ENCODE measurements at places on chromosomes 6 and 20.

DNA sequence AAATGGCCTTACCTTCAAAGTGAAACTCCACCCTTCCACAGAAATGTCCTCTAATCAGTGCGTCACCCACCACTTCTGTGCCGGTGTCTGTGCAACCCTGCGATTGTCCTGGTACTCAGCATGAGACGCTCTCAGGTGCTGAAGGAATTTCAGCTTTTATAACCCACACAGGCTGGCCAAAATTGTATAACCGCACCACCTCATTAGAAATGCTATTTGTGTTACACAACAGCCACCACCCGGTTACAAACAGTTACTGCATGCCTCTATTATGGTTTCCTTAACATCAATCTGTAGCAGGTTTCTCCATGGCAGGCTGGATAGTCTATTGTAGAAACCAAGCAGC lies 51.5 kb downstream of the SLC23A2 start:
- peak; percentile 71 for DNase-seq

DNA sequence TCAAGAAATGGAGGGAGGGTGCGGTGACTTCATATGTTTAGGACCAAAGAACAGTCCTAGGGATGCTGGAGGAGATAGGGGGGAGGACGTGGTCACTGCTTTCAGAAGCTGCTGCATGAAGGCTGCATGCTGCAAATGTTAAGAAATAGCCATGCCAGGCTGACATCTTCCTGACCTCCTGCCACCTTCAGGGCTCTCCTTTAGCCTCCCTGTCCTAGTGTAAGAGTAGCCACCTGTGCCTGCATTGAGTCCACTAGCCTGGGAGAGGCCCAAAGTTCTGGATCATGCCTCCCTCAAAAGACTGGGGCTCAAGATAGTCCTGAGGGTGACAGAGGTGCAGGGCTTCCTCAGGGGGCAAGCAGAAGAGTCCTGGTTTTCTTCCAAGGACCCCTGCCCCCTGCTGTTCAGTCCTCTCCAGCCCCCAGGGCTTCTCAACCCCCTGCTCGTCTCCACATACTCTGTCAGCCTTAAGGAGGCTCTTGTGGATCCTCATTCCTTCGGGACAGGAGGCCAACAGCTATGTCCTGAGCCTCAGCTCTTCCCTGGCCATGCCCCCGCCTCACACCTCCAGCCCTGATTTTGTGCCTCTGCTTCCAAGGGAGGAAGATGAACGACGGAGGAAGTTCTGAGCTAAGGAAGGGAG lies 96.3 kb downstream of the MRPL14 start:
- DNase-seq, result no peak

DNA sequence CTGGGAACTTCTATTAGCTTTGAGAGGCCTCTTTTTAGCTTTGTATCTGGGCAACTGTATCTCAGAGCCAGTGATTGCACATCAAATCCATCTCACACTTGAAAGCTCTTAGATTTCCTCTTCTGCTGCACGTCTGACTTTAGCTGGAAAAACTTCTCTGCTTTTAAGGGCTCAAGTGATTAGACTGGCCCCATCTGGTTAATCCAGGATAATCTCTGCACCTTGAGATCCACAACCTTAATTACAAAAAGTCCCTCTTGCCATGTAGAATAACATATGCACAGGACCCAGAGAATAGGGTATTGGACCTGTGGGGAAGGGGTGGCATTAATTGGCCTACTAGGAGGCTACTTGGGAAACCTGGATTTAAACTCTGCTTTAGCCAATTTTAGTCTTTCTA lies 24.2 kb downstream of the KLHL31 start:
- DNase-seq, result no peak

GRCh38 chr6:63904650-63905248 lies 269.1 kb downstream of the PHF3 start:
- DNase-seq, result no peak

GRCh38 chr20:47546184-47547033 lies 44.7 kb downstream of the NCOA3 start:
- no peak for DNase-seq

GRCh38 chr6:133892813-133893691 lies 4.1 kb downstream of the TCF21 start:
- no peak for DNase-seq

GRCh38 chr6:125944896-125945295 lies 11.7 kb upstream of the HINT3 start:
- no peak for DNase-seq

GRCh38 chr20:17834804-17835203 lies 133.8 kb downstream of the SNX5 start:
- DNase-seq, result no peak

GRCh38 chr20:37365760-37366638 lies 20.1 kb downstream of the SRC start:
- DNase-seq, result peak; percentile 89

- DNase-seq, result no peak
These were observed 85.0 kb upstream of the PMEPA1 start for GRCh38 chr20:57794600-57795341.

GRCh38 chr6:79782792-79783580 lies 151.9 kb downstream of the SH3BGRL2 start:
- DNase-seq, result peak; percentile 11

- peak; percentile 64 for DNase-seq
These were observed 19.8 kb upstream of the SIM1 start for GRCh38 chr6:100484474-100484873.

DNA sequence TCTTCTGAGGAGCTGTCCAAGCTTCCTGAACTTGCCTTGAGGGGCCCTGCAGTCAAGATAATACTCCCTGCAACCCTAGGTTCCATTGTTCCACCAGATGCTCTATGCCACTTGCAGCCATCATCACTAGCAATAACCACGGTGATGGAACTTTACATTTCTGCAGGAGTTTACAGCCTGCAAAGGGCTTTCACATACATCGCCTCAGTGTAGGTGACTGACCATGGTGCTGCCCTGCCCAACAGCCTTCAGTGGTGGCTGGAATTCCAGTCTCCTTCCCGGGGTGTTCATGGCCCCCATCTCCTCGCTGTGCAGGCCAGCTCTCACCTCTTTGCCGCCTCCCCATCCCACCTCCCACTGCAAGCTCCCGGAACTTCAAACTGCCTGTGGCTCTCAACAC lies 225.5 kb upstream of the ECI2 start:
- DNase-seq, result no peak

- DNase-seq, result no peak
These were observed 47.5 kb downstream of the DTD1 start for GRCh38 chr20:18635380-18635779.

- no peak for DNase-seq
These were observed 9.9 kb upstream of the UST start for GRCh38 chr6:148736774-148737412.

- no peak for DNase-seq
These were observed 48.8 kb upstream of the FBXO30 start for GRCh38 chr6:145863366-145863765.

DNA sequence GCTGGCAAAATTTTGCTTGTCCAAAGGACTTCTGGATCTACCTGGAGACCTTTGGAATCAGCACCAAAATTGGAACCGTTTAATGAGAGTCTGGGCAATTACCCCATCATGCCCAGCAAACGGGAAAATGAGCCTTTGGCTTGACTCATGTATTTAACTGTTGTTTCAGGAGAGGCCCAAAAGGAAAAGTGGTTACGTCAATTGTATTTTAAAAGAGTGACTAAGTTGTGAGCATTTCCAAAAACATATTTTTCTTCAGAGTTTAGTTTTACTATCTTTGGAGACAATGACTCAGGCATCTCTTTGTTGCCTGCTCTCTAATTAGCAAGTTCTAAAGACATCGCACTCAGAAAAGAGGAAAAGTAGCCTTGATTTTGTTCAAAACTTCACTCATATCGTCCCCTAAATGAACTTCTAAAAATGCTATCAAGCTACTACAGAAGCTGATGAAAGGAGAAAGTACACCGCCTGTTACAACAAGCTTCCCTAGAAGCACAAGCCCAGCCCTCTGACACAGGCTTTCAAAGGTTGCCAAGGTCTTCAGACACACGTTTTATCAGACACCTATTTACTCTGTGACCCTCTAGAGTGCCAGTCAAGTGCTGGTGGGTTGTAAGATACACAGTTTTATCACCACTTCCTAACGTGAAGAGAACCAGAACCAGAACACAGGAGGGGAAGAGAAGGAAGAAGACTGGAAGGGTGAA lies 146.2 kb downstream of the TBX18 start:
- DNase-seq, result no peak

DNA sequence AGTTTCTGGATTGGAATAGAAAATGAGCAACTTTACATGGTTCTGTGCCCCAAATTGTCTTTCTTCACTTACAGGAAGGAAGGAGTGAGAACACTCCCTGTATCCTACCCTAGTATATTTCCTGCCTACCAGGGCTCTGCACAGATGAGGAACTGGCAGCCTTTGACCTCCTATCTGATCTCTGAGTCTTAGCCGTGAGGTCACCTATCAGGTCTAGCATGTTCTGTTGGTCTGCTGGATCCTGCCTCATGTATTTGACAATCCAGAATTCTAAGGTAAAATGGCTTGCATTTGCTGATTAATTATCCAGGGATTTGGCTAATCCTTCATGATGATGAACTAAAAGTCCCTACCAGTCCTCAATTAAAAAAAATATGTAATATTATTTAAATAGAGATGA lies 35.0 kb upstream of the TRAM2 start:
- DNase-seq, result no peak

- DNase-seq, result peak; percentile 21
These were observed 38.8 kb downstream of the ITCH start for GRCh38 chr20:34401741-34402455.

DNA sequence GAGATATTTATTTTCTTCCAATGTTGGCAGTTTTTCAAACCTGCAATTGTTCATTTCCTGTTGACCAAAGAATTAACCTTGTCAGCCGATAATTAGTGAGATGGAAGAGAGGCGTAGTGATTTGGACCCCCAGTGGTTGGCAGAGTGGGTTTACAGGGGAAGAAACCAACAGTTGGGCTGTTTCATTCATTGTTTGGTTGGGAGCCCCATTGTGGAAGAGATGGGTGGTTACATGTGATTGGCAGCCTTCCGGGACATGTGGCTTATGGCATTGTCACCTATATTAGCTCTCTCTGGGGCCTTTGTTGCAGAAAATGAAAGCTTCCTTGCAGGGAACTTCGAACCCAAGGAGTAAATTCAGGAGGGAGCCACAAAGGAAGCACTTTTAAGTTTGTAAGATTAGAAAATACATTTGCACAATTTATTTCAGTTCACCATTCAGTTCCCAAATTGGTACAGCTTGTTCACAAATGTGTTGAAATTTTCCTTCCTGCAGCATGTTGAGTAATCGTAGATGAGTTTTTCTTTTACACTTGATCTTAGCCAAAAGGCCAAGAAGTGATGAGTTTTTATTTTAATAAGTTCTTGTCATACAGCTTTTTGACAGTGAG lies 50.3 kb upstream of the CDKAL1 start:
- DNase-seq, result no peak

- DNase-seq, result peak; percentile 35
These were observed 1.1 kb downstream of the SYNJ2 start for GRCh38 chr6:157982563-157983405.

Data from GM12865 (cell line).